ENCODE measurements at places on chromosomes 13 and 19.

- no peak for DNase-seq
These were observed 3.2 kb downstream of the CRLF1 start for GRCh38 chr19:18603255-18603957.

DNA sequence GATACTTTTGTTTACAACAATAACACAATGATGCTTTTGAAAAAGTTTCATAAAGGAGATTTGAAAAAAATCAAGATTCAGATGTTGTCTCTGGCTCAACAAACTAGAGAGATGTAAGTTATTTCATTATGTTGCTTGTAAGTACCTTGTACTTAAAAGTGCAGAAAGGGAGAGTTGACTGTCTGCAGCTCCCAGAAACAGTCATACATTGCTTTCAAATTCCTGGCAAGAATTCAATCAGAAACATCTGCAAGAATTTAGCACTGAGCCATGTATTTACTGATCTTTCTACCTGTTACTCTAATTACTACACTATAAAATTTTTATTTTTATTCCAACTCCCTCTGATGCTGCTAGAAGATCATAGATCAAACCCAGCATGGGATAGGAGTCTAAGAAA, 1261.3 kb upstream of the SPRY2 start:
- no peak for DNase-seq

- DNase-seq, result no peak
These were observed 7.1 kb upstream of the SHFL start for GRCh38 chr19:10079031-10079453.

GRCh38 chr19:49145573-49146407, 9.4 kb downstream of the HRC start:
- peak; percentile 71 for DNase-seq

- DNase-seq, result no peak
These were observed 391.7 kb upstream of the SGCG start for GRCh38 chr13:22789027-22789593.

All from activated CD4-positive, alpha-beta T cell treated with anti-CD3 and anti-CD28 coated beads for 24 hours (primary cell).